ENCODE measurements at places on chromosomes 6 and 20.

GRCh38 chr20:32033316-32033715, 18.7 kb upstream of the HCK start:
- H3K4me3 ChIP-seq: no peak overlapping the region
- H3K4me1 ChIP-seq: peaks cover 21% of the 10 kb centered on the region
- no peaks in the 10 kb centered on the region for H3K36me3 ChIP-seq
- DNase-seq: no peak

DNA sequence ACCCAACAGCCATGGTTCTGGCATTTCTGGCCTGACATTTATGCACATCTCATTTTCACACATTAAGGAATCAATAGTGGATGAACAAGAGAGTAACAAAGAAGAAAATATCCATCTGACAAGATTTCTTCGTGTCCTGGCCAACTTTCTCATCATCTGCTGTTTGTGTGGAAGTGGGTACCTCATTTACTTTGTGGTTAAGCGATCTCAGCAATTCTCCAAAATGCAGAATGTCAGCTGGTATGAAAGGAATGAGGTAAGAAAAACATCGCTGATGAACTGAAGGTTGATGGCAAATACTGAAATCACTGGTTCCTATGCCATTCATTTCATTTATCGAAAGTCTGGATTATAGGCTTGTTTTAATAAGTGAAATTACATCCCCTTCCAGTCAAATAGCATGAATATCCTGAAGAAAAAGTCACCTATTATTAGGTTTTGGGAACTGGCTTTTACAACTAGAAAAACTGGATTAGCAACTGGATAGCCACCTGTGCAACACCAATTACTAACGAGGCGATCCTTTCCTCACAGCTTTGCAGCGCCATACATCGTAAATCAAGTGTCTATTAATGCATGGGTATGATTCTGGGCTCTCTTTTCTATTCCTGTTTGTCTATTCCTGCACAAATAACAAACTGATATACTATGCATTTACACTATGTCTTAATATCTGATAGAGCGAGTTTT, 50.2 kb upstream of the NOP56 start:
- H3K4me3 ChIP-seq: no peak overlapping the region
- H3K27ac ChIP-seq: no peak overlapping the region
- H3K36me3 ChIP-seq: no peaks in the 10 kb centered on the region
- no peaks in the 10 kb centered on the region for H3K4me1 ChIP-seq

DNA sequence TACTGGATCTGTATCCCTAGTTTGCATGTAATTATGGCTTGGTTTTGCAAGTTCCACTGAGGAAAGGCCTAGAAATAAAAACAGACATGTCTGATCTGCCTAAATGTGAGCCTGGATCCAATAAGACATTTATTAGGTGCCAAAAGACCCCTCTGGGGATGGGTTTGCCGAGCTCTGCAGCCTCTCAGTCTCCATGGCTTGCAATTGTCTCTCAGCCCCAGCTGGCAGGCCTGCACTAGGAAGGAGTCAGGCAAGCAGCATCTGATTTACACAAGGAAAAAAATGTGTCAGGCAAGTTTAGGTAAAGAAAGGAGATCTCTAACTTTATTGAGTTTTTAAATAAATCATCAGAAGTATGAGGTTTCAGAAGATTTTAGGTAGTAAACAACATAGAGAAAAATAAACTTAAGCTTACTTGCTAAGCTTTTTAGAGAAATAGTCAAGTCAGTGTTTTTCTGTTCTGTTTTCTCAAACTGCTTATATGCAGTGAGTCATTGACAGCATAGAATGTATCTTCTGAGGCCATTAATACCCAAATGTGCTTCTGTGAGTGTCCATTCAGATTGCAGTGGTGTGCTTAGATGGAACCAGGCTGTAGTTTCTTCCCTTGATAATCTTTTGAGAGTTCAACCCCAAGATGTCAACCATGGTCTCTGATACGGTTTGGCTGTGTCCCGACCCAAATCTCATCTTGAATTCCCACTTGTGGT, 121.0 kb downstream of the FHL5 start:
- H3K4me3 ChIP-seq: no peak overlapping the region
- no peak overlapping the region for H3K27ac ChIP-seq
- no peak for DNase-seq
- no peaks in the 10 kb centered on the region for H3K27me3 ChIP-seq
- H3K36me3 ChIP-seq: no peaks in the 10 kb centered on the region

GRCh38 chr20:7094438-7094997, 327.0 kb downstream of the BMP2 start:
- H3K27me3 ChIP-seq: no peaks in the 10 kb centered on the region
- no peak overlapping the region for H3K27ac ChIP-seq
- DNase-seq: no peak
- H3K4me3 ChIP-seq: no peak overlapping the region
- H3K36me3 ChIP-seq: no peaks in the 10 kb centered on the region

DNA sequence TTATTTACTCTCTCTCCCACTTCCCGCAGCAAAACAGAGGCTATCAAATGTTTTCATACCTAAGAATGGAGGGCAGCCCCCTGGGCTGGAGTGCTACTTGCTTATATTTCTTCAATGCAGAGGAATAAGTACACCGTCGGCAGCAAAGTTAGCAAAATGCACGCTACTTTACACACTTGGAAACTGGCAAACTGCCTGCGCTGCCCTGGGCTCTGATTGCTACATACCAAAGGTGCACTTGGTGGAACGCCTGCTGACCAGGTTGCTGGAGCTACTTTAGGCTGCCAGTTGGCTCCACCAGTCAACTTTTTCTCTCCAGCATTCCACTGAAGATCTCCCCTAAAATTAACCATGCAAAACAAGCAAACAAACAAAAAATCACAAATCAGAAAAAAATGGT, 62.4 kb downstream of the PRSS35 start:
- H3K4me3 ChIP-seq: no peak overlapping the region
- H3K4me1 ChIP-seq: no peaks in the 10 kb centered on the region
- no peaks in the 10 kb centered on the region for H3K36me3 ChIP-seq

DNA sequence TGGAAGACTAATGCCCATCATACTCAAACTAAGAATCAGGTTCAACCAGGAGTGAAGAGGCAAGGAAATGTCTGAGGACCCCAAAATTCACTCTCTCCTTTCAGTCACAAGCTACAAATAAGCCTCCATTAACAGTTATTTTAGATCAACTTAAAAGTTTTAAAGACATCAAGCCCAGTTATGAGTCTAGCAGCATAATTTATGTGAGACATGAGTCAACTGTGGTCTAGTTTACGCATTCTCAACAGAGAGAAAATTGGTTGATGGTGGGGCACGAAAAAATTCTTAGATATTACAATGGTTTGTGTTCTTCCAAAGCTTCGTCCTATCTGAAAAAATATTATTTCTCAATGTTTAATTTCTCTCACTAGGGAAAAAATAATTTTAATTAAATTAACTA, 204.9 kb upstream of the NT5E start:
- no peaks in the 10 kb centered on the region for H3K36me3 ChIP-seq
- H3K27me3 ChIP-seq: no peaks in the 10 kb centered on the region
- DNase-seq: no peak
- no peak overlapping the region for H3K4me3 ChIP-seq

GRCh38 chr6:84086545-84087429, 53.2 kb downstream of the MRAP2 start:
- no peak overlapping the region for H3K27ac ChIP-seq
- H3K4me1 ChIP-seq: no peaks in the 10 kb centered on the region
- no peak overlapping the region for H3K4me3 ChIP-seq
- no peak for DNase-seq

DNA sequence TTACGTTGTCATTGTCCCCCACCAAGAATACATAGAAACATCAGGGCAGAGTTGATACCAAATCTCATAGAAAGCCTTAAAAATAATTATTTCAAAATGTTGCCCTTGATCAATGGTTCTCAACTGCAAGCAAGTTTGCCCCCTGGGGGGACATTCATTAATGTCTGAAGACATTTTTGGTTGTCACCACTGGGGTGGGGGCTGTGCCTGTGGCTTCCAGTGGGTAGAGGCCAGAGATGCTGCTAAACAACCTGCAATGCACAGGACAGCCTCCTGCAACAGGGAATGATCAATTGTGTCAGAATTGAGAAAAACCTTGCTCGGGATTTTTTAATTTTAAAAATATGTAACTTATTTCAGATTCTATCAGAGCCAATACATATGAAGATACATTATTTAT, 130.6 kb upstream of the DOK5 start:
- H3K4me3 ChIP-seq: no peak overlapping the region
- no peak overlapping the region for H3K27ac ChIP-seq
- H3K4me1 ChIP-seq: no peaks in the 10 kb centered on the region
- no peaks in the 10 kb centered on the region for H3K36me3 ChIP-seq

DNA sequence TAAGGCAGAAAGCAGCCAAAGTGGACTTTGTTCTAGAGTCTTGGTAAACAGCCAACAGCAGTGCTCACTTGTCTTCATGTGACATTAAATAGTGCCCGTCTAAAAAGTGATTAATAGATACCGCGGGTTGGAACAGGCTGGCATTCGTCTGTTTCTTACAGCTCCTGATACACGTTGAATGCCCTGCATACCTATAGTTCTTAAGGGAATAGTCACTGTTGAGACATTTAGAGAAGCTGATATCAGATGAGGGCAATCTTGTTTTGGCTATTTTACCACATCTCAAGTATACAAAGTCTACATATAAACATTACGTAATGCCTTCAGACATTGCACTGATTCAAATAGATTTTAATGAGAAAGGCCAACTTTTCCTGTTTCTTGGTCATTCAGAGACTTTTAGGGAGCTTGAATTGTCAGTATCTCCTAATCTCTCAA, 374.9 kb upstream of the FLRT3 start:
- H3K4me3 ChIP-seq: no peak overlapping the region
- no peaks in the 10 kb centered on the region for H3K36me3 ChIP-seq
- DNase-seq: no peak
- no peak overlapping the region for H3K27ac ChIP-seq

- H3K4me1 ChIP-seq: no peaks in the 10 kb centered on the region
- peaks cover 68% of the 10 kb centered on the region for H3K36me3 ChIP-seq
- H3K4me3 ChIP-seq: no peak overlapping the region
- H3K27ac ChIP-seq: no peak overlapping the region
- no peaks in the 10 kb centered on the region for H3K27me3 ChIP-seq
These were observed 80.2 kb downstream of the AFDN start for GRCh38 chr6:167906899-167907298.

DNA sequence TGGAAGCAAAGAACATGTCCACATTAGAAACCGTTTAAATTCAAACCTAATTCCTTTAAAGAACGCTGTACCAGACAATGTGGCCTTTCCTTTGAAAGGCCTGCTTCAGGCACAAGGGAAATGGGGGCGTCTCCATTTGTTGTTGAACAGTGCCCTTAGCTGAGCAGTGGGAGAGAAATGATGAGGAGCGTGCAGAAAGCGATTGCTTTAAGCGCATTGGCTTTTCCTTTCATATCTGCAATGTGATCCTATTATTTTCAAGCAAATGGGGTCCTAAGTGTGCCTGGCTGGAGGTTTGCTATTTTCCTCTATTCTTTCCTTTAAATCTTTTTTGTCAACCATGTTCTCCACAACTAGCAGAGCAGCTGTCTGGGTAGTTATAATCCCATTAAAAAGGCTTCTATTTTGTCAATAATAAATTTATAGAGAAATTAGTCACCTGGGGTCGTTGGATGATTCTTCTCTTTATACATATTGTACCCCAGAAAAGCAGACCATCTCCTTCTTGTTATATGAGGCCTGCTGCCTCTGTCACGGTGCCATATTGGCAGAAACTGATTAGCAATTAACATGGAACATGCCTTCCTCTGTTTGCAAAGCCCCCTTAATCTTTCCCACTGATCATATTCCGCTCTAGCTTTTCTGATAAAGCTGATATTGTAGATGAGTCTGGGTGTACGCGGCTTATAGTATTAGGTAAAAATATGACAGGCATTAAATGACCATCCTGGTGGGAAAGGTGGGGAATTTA, 151.1 kb upstream of the JAG1 start:
- no peaks in the 10 kb centered on the region for H3K4me1 ChIP-seq
- no peak overlapping the region for H3K4me3 ChIP-seq

DNA sequence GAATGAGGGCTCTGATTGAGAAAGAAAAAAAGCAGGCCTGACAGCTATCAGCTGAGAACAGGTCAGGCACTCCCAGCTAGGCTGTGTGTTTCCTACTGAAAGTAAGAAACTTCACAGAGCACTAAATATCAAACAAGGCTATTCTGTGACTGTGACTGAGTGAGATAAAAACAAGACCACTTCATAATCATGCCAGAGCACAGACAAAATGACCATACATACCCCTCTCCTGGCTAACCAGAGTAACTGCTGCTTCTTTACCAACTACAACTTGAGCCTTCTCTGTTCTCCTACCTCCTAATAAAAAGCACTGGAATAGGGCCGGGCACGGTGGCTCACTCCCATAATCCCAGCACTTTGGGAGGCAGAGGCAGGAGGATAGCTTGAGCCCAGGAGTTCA, 6.8 kb upstream of the BTN1A1 start:
- H3K4me1 ChIP-seq: no peaks in the 10 kb centered on the region
- no peak overlapping the region for H3K27ac ChIP-seq
- H3K27me3 ChIP-seq: no peaks in the 10 kb centered on the region
- DNase-seq: no peak
- H3K4me3 ChIP-seq: no peak overlapping the region

DNA sequence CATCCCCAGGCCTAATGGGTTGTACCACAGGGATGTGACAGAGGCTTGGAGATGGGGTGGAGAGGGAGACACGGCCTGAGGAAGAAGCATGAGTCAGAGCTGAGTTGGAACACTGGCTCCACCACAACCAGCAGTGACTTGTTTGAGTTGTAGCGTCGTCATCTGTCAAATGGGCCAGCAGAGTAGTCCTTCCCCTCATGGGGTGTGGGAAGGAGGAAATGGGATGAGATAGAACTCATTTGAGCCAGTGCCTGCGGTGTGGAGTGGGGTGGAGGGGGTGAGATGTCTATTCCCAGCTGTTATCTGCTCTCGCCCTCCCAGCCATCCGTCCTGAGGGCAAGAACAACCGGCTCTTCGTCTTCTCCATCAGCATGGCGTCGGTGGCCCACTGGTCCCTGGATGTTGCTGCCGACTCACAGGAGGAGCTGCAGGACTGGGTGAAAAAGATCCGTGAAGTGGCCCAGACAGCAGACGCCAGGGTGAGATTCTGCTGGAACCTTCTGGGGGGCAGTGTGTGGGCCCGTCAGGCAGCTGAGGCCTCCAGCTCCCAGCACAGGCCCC, 32.5 kb downstream of the PLCG1 start:
- H3K27ac ChIP-seq: peak overlapping the region; percentile 11
- peaks cover 100% of the 10 kb centered on the region for H3K36me3 ChIP-seq
- peak; percentile 41 for DNase-seq
- peaks cover 36% of the 10 kb centered on the region for H3K4me1 ChIP-seq
- no peak overlapping the region for H3K4me3 ChIP-seq

- peak overlapping the region; percentile 83 for H3K27ac ChIP-seq
- no peaks in the 10 kb centered on the region for H3K36me3 ChIP-seq
- no peaks in the 10 kb centered on the region for H3K27me3 ChIP-seq
- no peak for DNase-seq
- peaks cover 12% of the 10 kb centered on the region for H3K4me1 ChIP-seq
These were observed 54.5 kb upstream of the TAGAP start for GRCh38 chr6:159099276-159099675.

GRCh38 chr6:169984181-169985120, 233.0 kb downstream of the ERMARD start:
- H3K4me1 ChIP-seq: peaks cover 26% of the 10 kb centered on the region
- H3K36me3 ChIP-seq: no peaks in the 10 kb centered on the region
- H3K27me3 ChIP-seq: no peaks in the 10 kb centered on the region
- no peak overlapping the region for H3K27ac ChIP-seq
- H3K4me3 ChIP-seq: no peak overlapping the region
